ENCODE measurements at places on chromosomes 6 and 20.

GRCh38 chr6:169935861-169936260 lies 184.4 kb downstream of the ERMARD start:
- DNase-seq = no peak

- DNase-seq = no peak
Observed at GRCh38 chr6:95248499-95248898, 328.8 kb upstream of the MANEA start.

GRCh38 chr6:151054306-151054705 lies 185.5 kb upstream of the AKAP12 start:
- no peak for DNase-seq

GRCh38 chr20:58854638-58855471 lies 2.3 kb downstream of the GNAS start:
- no peak for DNase-seq

DNA sequence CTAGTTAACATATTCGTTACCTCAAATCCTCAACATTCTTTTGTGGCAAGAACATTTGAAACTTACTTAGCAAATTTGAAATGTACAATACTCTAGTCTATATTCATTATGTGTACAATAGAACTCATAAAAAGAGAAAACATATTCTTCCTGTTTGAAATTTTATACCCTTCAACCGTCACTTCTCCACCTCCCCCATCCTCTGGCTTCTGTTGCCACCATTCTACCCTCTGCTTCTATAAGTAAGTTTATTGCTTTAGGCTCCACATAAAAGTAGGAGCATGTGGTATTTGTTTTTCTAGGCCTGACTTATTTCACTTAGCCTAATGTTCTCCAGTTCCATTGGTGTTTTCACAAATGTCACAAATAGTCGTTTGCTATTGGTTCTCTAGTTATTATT lies 205.3 kb downstream of the TENT5A start:
- DNase-seq = no peak

- no peak for DNase-seq
Observed at GRCh38 chr6:44022296-44022661, 105.0 kb downstream of the MRPL14 start.

GRCh38 chr6:29926413-29927274 lies 15.7 kb upstream of the HLA-A start:
- no peak for DNase-seq
